ENCODE measurements at places on chromosomes 7 and 10.

DNA sequence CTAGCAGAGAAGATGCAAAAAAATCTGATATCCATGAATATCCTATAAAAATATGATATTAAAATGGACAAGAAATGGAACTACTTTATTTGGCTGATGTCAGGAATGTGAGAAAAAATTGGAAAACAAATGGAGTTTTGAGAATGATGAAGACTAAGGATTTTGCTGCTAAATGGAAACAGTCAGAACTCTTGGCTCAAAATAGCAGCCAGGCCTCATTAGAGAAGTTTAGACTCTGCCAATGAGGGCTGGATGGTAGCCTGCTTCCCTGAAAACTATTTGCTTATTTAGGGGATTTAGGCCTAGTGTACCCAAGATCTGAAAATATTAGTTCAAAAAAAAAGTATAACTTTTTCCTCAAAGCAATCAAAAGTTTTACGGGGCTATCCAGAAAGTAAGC is 458.5 kb downstream of the TFEC start:
- DNase-seq, result no peak

GRCh38 chr10:16987206-16987621 is 142.4 kb downstream of the CUBN start:
- no peak for DNase-seq

- no peak for DNase-seq
These were observed 11.1 kb upstream of the SDK1 start for GRCh38 chr7:3289996-3290395.

DNA sequence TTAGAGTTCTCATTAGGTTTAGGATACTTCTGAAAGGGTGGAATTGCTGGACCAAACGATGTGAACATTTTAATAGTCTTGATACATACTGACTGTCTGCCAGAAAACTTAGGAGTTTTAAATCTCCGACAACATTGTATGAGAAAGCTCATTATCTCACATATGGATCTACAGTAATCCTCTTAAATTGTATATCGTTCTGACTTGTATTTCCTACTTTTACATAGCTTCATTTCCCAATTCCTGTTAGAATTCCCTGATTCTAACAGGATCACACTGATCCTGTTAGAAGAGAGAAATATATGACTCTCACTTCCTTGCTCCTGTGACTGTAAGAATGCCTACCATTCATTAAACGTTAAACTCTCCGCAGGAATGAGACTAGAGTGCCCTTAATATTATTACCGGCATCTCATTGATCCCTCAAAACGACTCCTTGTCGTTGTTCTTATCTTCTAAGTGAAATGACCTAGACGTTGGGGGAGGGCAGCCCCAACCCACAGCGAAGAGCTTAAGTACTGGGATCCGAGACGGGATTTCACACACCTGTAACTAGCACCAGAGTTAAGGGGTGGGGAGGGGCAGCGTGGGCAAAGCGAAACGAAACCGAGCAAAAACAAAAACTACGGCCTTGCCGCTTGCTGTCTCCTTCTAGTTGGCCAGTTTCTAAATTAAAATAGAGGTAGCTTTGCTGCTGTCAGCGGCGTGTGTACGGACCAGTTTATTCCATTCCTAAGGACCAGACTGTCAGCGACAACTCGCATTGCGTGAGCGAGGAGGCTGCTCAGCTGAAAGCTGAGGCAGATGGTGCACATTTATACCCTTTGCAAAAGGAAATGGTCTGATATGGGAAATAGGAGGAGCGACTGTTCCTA is 678 bp upstream of the TMEM106B start:
- DNase-seq, result peak; percentile 40

- no peak for DNase-seq
These were observed 161.5 kb downstream of the FGFR2 start for GRCh38 chr10:121436630-121437341.

GRCh38 chr10:12782537-12782936 is 219.0 kb downstream of the CCDC3 start:
- DNase-seq, result no peak

DNA sequence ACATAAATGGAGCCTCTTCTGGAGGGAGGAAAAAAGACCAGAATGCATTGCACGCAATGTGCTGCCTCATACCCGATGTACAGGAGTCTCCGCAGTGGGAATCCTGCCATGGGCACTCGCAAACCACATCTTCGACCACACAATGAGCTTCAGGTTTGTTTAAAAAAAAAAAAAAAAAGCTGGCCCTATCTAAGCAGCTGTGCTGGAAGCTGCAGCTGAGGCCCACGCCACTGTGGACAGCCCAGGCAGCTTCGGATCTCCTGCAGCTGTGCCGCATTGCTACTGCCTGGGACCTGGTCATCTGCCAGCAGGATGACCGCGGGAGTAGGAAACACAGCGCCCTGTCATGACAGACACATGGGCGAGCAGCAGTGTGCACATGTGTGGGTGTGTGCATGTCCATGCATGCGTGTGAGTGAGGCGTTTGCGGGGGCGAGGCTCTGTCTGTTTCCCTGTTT is 26.0 kb downstream of the EN2 start:
- DNase-seq, result no peak

DNA sequence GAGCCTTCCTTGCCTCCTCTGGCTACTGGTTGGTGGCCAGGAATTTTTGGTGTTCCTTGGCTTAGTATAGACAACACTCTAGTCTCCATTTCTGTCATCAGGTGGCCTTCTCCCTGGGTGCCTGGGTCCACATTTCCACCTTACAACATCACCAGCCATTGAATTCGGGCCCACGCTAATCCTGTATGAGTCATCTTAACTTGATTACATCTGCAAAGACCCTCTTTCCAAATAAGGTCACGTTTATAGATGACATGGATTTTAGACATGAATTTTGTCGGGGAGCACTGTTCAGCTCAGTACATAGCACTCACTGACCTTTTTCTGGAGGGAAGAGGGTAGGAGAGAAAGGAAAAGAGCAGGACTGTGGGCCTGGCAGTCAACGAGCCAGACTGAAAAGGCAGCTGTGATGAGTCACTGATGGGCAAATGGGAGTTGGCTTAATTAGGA is 39.4 kb downstream of the MMRN2 start:
- DNase-seq, result no peak

Measured in substantia nigra (tissue), 51 donors.